ENCODE measurements at places on chromosomes 5 and 9. TPM values are rescaled to one million over a fixed set of nuclear protein-coding genes. Genes with fewer than 3 reads are reported as not detected.

The RLN1 gene
- not detected for total RNA-seq

The ADAMTSL2 gene
- total RNA-seq: not detected

The TNFSF8 gene
- total RNA-seq: not detected

The NAIP gene
- 1.7 TPM for total RNA-seq

The PRR7 gene
- total RNA-seq: 1.1 TPM

The PCSK1 gene
- not detected for total RNA-seq

The RPP25L gene
- 20.4 TPM for total RNA-seq

The SLC36A3 gene
- not detected for total RNA-seq

The PRDM9 gene
- total RNA-seq: not detected

The SV2C gene
- not detected for total RNA-seq

The LCN10 gene
- total RNA-seq: not detected

Data from IMR-90 (cell line).